DMS79 treated with DMSO at 0.1 percent for 48 hours (cell line): ENCODE measurements at places on chromosomes 5 and 9.

DNA sequence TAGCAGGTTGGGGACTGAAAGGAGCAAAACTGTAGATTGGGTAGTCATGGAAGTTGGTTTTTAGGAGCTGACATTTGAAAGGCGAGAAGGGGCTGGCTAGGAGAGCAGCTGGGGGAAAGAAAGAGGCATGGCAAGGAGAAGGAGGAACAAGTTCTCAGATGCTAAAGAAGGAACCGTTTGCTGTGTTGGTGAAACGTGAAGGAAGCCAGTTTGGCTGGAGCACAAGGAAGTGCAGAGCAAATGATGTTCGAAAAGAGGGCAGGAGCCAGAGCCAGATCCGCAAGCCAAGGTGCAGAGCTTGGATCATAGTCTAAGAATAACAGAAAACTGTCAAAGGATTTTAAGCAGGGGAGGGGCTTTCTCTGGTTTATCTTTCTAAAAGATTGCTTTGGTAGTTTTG, 276.6 kb downstream of the ASTN2 start:
- DNase-seq: no peak

DNA sequence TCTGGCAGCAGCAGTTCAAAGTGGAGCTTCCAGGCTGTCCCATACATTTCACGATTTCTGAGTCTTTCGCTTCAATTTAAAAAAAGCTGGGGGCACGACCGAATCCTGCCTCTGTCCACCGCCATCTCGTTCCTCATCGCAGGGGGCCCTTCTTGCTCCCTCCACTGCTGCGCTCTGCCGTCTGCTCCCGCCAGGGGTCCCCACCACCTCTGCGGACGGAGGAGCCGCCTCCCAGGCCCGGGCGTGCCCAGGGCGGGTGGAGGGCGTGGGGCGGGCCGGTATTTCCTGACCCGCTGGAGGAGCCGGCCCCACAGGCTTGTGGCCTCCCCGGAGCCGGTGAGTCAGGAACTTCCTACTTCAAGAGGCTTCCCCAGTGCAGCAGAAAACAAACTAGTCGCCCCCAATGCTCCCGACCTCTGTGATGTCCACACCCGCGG, 50.4 kb downstream of the USP20 start:
- peak; percentile 79 for DNase-seq

DNA sequence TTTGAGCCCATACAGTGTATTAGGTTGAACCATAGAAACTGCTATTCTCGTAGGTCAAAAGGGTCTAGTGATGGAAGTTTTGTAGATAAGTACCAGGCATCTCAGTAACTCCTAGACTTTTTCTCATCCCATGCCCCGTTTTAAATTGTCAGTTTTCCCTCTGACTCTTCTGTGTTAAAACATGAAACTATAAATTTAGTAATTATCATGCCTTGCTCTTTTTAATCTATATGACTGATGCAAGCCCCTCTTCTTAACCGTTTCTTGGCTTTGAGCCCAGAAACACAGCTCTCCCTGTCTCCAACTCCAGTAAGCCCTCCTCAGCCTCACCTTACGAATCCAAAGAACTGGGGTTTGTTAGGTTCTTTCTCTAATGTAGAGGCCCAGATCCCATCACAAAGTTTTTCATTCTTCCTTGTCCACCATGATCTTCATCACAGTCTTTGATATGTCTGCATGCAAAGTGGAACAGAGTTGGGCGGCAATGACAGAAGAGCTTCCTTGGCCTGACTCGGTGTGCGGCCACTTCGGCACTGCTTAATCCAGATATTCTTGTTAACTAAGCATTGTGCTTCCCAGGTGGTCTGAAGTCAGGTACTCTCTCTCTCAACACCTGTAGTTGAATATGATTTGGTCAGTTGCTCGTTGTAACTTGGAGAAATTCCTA, 21.1 kb downstream of the RGMB start:
- no peak for DNase-seq

GRCh38 chr9:23855873-23856604, 30.0 kb upstream of the ELAVL2 start:
- DNase-seq: no peak

DNA sequence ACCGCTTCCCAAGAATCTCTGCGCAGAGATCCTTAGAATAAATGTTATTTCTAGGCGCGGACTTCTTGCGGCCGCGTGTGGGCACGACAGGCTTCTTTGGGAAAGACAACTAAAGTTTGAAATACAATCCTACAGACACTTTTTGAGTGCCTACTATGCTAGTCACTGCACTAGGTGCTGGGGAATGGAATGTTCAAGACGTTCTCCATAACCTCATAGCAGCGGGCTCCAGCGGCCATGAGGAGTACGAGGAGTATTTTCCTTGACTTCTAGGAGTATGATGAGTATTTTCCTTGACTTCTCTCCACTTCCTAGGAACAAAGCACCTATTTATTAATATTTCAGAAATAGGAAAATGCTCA, 636 bp upstream of the PWWP2A start:
- DNase-seq: no peak

GRCh38 chr5:10073441-10074104, 176.1 kb downstream of the ATPSCKMT start:
- DNase-seq: no peak

GRCh38 chr5:146006470-146007190, 70.3 kb downstream of the SH3RF2 start:
- DNase-seq: no peak

- no peak for DNase-seq
Observed at GRCh38 chr5:122368510-122369251, 56.6 kb downstream of the SNCAIP start.

- DNase-seq: no peak
Observed at GRCh38 chr5:6469836-6470235, 21.2 kb downstream of the UBE2QL1 start.

DNA sequence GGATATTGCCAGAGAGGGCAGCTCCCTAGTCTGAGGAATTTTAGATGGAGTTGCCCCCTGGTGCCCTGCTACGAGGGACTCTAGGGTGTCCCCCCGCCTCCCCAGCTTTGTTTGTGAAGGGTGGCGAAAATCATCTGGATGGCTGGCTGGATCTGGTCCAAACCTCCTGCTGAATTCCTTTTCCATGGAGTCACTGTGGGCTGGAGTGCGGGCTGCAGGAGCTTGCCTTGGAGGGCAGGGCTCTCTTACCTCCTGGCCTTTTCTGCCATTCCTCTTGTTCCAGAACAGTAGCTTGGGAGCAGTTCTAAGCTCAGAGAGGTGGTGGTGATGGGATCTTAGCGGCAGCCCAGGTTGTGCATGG, 2.1 kb downstream of the SYNPO start:
- DNase-seq: peak; percentile 8

- no peak for DNase-seq
Observed at GRCh38 chr5:3428334-3428733, 167.3 kb upstream of the IRX1 start.

GRCh38 chr5:175447571-175447970, 3.6 kb upstream of the DRD1 start:
- no peak for DNase-seq

DNA sequence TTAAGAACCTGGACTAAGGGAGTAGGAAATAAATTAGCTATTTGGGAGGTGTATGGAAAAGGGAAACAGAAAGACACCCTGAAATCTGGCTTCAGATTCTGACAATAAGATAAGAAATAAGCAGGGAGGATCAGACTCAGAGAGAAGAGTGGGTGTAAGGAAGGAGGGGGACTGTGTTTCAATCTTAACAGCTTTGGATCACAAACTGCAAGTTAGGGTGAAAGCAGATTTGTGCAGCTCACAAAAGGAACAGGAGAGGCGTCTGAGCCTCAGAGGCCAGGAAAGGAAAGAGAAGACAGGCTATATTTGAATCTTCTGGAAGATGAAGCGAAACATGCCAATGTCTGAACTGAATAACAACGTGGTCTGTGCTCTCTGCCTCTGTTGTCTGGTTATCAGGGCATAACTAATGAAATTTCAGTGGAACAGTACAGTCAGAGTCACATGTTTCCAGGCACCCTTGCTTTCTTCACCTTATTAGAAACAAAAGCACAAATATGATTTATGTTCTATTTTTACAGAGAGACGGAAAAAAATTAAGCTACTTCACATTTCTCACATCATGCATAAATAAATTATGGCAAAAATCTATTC, 26.6 kb downstream of the SGTB start:
- no peak for DNase-seq

GRCh38 chr5:66198837-66199236, 54.7 kb downstream of the SREK1 start:
- no peak for DNase-seq

GRCh38 chr9:124574534-124575375, 67.6 kb upstream of the NR5A1 start:
- DNase-seq: no peak

GRCh38 chr9:136362450-136362784, 1.1 kb downstream of the DNLZ start:
- no peak for DNase-seq

DNA sequence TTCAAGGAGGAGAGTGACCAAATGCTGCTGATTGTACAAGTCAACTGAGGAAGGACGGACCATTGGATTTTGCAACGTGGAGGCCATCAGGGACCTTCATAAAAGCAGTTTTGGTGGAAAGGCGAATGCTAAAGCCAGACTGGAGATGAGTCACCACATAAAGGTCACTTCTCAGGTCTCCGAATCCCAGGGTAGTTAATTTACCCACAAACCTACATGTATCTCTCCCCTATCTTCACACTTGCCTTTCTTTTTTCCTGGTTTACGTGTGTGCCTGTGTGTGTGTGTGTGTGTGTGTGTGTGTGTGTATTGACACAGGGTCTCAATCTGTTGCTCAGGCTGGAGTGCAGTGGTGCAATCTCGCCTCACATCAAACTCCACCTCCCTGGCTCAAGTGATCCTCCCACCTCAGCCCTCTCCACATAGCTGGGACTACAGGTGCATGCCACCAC, 4.6 kb upstream of the CTNNA1 start:
- no peak for DNase-seq

GRCh38 chr9:6543204-6543603, 102.3 kb downstream of the GLDC start:
- DNase-seq: no peak

DNA sequence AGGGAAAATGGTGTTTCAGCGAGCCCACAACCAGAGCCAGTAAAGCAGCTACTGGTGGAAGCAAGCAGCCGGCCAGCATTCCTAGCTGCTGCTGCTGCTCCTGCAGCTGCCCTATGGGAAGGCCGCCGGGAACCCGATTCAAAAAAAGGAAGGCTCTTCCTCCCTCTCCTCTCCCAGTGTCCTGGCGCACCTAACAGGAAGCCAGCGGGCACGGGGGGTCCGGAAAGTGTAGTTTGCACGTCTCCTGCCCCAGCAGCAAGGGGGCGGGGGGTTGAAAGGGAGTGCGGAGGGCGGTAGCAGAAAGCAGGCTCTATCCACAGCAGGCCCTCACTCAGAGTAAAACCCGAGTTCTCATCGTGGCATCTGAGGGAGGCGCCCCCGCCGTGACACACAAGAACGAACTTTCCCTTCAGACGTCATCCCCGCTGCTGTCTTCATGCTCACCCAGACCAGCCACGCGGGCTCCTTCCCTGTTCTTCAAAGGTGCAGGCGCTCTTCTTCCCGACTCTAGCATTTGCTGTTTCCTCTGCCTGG, 16.5 kb downstream of the GRXCR2 start:
- DNase-seq: no peak
